ENCODE measurements at places on chromosomes 3 and 15.

DNA sequence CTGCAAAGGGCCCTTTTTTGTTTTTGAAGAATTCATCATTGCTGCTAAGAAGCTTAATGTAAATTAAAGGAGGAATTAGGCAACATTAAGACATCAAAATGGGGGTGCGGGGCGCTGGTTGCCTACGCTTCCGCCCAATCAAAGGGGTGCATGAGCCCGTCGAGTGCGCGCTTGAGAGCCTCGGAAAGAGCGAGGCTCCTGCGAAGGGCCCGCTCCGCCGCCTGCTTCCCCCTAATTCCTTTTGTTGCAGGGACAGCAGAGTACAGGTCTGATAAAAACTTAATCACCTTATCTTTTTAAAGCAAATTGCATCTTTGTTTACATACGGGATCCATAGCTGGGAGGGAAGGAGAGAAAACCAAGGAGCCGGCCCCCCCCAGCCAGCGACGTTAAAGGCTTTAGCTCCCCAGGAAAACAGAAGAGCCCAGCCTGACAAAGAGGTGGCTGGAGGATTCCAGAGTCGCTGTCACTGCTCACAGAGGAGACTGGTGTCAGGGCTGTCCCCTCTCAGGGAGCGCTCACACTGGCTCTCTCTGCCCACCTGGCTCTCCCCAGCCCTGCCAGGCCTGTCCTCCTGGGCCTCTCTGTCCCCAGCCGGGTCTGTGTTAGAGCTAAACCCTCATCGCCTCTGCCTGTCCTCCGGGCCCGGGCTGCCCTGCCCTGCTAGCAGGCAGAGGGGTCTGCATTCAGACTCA, 67.3 kb downstream of the DNAJB8 start:
- DNase-seq: no peak

- no peak for DNase-seq
These were observed 9.2 kb downstream of the LTF start for GRCh38 chr3:46455231-46456115.

- no peak for DNase-seq
These were observed 29.2 kb downstream of the PAQR9 start for GRCh38 chr3:142934128-142934886.

DNA sequence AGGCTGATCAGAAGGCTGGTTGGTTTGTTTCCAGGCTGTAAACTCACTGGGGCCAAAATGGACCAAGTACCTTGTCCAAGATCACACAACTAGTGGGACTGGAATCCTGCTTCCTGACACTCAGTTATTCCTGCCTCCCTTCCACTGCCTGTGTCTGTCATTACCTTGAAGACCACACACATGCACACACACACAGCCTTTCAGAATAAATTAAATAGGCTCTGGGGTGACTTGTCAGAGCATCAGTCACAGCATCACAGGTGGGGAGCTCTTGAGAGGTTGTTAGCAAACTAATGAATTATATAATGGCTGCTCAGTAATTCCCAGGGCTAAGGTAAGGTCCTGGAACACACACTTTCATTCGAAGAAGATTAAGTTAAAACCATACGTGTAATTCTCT, 231.8 kb downstream of the UACA start:
- DNase-seq: no peak

- peak; percentile 4 for DNase-seq
These were observed 201.1 kb downstream of the TLE3 start for GRCh38 chr15:69896606-69897005.

- DNase-seq: no peak
These were observed 17.5 kb downstream of the TGM5 start for GRCh38 chr15:43249236-43249635.

DNA sequence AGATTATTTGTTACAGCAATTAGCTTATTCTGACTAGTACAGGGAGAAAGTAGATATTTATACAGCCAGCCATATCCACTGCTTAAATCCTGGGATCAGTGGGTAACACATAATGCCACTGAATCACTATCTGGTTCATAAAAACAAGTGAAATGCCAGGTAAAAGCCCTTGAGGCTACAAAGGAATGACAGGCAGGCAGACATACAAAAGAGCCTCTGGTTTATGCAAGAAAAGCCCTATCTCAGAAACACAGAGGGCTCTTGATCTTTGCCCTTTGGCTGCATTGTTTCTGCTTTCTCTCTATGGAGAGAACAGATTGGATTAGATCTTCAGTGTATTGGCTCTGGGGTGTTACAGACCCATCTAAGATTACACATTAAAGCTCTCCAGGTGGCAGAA, 115.4 kb upstream of the GADL1 start:
- no peak for DNase-seq

DNA sequence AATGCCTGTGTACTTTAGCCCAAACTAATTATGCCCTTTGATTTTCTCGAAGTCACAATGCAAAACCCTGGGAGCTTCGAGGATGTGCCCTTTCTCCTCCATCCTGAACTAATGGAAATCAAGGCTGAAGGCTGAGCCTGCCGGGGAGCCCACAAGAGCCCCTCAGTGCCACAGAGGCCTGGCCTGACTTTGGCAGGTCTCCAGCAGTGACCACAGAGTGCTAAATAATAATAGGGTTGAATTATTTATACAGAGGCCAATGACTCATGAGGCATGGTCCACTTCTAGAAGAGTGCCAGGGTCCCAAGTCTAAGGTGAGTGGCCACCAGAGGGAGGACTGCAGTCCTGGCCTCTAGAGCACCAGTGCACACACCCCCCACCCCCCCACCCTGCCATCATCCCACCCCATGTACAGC, 19.1 kb upstream of the GLCE start:
- DNase-seq: peak; percentile 37

DNA sequence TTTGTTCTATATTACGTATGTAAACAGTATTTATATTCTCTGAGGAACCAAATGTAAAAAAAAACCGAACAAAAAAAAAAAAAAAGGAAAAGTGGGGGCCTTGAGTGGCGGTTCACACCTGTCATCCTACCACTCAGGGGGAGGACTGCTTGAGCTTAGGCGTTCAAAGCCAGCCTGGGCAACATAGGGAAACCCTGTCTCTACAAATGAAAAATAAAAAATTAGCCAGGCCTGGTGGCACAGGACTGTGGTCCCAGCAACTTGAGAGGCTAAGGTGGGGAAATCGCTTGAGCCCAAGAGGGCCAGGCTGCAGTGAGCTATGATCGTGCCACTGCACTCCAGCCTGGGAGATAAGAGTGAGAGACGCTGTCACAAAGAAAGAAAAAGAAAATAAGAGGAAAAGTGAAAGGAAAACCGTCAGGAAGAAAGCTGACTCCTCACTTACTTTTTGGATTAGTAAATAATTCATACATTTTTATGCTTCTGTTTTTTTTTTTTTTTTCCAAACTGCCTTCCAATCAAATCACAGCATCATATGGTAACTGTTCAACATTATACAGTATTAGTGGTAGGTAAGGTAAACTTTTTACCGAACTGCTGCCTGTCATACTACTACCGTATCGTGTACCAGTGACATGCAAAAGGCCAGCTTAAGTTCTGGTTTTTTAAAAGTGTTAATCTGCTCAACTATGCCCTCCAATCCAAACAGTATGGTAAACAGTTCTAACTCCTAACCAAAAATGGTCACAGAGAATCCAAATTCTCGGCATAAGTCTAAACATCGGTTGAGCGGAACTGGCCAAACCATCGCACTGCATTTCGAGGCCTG, 1.2 kb downstream of the PHC3 start:
- peak; percentile 39 for DNase-seq

GRCh38 chr3:103825586-103825985, 1390.8 kb downstream of the ZPLD1 start:
- no peak for DNase-seq

- DNase-seq: peak; percentile 66
These were observed 27.1 kb upstream of the MAP3K13 start for GRCh38 chr3:185335799-185336198.

GRCh38 chr3:98556164-98557130, 24.7 kb downstream of the GPR15 start:
- DNase-seq: no peak

DNA sequence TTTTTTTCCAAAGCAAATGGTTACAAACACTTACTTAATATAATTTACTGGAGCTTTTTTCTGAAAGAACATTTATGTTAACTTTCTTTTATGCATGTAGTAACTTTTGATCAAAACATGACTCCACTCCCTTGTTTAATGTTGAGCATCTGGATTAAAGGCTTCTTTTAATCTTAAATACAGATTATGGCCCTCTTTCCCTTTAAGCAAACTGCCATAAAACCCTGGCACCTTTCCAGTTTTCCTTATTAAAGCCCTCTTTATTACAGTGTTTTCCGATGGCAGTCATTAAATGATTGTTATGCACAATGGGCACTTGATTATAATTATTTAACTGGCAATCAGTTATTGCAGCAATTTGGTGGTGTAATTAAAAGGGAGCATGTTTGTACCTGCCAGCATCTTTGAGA, 167.0 kb downstream of the VGLL4 start:
- DNase-seq: no peak

- DNase-seq: no peak
These were observed 297.2 kb upstream of the CTDSPL start for GRCh38 chr3:37564518-37564917.

- no peak for DNase-seq
These were observed 355.1 kb upstream of the STAC start for GRCh38 chr3:36025232-36025631.

DNA sequence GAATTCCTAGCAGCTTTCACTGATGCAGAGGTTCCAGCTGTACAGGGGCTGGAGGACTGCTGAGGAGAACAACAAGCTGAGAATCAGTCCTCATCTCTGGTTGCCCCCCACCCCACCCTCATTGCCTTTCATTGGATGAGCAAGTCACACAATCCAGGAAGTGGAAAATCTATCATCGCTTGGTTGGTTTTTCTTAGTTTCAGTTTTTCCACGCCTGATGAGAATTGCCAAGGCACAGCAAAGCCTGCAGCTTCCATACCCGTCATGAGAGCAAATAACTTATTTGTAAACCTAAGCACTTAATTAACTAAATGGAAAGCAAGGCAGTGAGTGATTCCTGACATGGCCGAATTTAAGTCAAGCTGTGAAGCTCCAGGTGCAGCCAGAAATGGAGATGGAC, 21.4 kb upstream of the LIPC start:
- DNase-seq: peak; percentile 60

GRCh38 chr3:51686512-51687215, 15.6 kb downstream of the TEX264 start:
- DNase-seq: peak; percentile 55

- no peak for DNase-seq
These were observed 54.0 kb upstream of the BBX start for GRCh38 chr3:107468782-107469181.

GRCh38 chr15:58403581-58403980, 28.2 kb upstream of the LIPC start:
- DNase-seq: no peak

DNA sequence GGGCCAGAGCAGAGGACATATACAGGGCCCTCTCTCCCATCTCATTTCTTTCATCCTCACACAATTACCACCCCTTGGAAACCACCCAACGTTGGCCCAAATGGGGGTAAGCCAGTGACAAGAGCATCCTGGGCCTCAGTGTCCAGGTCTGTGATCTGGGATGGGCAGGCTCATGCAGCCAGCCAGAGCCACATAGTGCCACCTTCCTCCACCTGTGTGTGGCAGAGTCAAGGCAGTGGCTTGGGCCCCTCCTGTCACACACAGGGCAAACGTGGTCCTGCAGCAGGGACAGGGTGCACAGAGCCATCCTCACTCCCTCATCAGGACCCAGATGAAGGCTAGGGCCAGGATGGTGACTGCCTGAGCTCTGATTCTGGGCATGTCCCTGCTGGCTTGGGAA, 2.3 kb upstream of the MYL3 start:
- no peak for DNase-seq

GRCh38 chr3:193605876-193606275, 12.9 kb downstream of the OPA1 start:
- peak; percentile 71 for DNase-seq

- peak; percentile 26 for DNase-seq
These were observed 91.1 kb downstream of the MINAR1 start for GRCh38 chr15:79523266-79523665.

GRCh38 chr15:32974691-32975090, 219.8 kb downstream of the FMN1 start:
- DNase-seq: peak; percentile 88

- peak; percentile 95 for DNase-seq
These were observed 536.9 kb downstream of the ZIC1 start for GRCh38 chr3:147945968-147946519.

DNA sequence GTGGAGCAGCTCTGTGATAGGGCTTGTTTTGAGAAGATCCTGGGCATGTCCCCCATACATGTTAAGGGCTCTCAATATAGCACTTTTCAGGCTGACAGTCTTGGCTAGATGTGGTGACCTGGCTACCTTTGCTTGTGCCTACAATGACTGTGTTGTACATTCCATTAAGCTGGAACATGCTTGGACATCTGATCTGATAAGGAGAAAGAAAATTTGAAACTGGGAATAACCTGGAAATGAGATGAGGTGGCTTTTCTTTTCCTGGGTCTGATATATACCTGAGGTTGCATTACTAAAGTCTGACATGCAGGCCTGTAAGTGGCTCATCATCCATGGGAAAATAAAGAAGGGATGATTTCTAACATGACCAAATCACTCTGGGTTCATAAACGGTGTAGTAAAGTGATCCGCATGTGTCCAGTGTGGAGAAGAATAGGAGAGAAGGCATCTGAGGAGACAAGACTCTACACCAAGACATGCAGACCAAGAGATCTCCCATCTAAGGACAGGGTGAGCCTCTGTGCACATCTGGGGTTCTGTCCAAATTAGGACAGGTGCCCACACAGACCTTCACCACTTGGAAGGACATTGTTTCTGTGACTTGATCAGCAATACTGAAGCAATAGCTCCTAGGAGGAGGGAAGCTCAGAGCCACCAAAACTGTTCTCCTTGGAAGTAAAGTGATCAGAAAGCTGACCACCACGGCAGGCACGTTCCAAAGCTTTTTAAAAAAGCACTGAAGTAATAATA, 62.0 kb downstream of the KLHL6 start:
- no peak for DNase-seq

DNA sequence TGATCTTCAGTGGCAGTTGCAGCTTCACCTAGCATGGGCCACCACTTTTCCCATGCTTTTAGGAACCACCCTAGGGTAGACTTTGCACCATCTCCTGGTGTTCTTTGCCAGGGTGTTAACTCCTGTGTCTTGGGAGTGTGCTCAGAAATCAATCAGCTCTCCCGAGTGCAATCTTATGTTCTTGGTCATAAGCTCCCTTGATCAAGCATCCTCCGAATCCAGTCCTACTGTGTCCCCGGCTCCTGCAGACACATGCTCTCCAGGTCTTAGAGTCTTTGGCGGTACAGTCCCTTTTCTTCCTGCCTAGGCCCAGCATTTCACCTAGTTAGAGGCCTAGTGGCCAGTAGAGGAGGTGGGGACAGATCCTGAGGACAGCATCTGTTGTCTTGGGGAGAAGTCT, 74.7 kb upstream of the SYN2 start:
- no peak for DNase-seq

DNA sequence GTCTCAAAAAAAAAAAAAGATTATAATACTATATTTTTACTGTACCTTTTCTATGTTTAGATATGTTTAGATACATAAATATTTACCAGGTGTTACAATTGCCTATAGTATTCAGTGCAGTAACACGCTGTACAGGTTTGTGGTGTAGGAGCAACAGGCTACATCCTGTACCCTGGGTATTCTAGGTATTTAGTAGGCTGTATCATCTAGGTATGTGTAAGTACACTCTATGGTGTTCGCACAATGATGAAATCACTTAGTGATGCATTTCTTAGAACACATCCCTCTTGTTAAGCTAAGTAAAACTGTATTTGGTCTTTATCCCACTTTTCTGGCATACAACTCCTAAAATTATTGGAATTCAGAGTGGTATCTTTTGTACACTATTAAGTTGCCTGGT, 77.8 kb downstream of the CDC25A start:
- DNase-seq: no peak
